Left hindlimb (tissue), 1 donor: ENCODE measurements at places on chromosomes 6 and 20.

DNA sequence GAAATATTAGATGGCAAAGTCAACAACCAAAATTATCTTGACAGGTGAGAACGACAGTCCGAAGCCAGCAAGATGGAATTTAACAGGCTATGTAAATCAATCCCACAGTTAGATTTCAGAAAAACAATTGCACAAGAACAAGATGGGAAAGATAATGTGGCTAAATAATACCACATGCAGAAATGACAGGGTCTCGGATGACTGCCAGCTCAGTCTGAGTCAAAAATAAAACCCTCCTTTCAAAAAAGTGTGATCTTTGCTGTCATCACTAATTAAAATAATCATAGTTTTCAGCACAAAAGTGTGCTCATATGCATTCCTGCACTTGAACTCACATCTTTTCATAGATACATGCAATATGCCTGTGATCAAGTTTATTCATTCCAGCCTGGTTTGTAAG, 25.9 kb downstream of the FOXQ1 start:
- no peak for DNase-seq

- no peak for DNase-seq
Observed at GRCh38 chr6:35304299-35304698, 6.7 kb downstream of the DEF6 start.

DNA sequence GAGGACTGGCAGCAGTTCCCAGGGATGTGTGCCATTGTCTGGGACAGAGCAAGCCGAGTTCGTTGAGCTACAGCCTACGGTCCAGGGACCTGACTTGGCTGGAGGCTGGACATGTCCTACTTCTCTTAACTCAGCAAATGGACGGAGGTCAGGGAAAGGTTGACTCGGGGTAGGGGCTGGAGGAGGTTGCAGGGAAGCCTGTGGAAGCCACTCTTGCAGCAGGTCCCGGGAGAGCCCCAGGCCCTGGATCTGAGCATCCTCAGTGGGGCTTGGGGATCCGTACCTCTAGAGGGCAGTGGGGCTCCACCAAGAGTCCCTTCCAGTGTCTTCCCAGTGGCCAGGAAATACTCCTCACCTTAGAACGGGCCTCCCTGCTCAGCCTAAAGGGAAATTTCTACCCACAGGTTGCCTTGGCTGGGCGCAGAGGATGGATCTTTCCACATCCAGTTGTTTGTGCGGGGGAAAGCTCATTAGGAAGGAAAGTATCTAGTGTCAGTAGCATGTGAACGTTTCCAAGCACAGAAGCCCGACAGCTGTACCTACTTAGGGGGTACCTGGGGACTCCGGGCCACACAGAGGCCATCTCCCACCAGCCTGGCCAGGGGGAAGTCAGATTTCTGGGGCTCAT, 170.2 kb downstream of the NFATC2 start:
- DNase-seq: peak; percentile 69

DNA sequence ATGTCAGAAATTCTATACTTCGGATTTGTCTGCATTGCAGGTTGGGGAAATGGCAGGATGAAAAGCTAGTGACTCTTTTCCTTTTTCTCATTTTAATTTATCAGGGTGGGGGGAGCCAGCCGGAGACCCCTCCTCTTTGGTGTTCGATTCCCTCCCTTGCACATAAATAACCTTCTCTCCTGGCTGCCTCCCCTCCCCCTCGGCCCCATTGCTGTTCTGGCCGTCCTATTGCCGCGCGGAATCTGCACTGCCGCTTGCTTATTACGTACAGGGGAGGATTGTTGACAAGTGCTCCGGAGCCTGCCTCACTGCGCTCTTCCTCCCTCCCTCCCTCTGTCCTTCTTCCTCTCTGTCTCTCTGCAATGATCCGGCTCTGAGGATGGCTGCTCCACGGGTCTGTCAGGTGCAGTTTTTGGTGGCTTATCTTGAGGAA, 154.7 kb downstream of the JARID2 start:
- peak; percentile 59 for DNase-seq

DNA sequence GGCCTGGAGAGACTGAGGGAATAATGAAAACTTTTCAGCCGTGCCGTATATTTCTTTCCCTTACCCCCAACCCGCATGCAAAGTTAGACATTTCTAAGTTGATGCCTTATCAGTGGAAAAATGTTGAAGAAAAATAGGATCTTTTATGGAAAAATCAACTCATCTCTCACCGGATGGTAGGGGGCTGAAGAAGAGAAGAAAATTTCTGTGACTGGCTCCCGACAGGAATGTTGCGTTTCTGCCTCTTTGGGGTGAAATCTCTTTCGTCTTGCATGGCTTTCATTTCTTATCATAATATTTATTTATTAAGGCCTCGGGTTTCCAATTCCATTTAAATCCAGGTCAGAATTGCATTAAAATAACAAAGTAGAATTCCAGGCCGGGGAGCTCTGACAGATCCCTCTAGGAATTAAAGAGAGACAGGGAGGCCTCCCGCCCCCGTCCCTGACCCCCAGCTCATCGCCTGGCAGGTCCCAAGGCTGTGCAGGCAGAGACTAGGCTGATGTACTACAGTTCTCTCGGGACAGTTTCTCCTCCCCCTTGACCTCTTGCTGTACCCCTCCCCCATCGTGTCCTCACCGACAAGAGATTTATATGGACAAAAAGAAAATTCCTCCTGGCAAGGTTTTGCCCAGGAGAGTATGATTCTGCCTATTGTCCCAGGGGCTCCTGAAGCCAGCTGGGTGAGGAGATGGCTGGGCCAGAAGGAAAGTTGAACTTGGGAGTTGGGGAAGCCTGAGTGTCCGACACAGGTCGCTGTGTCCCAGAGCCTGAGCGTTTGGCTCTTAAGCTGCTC, 1.3 kb downstream of the SCUBE3 start:
- no peak for DNase-seq

- DNase-seq: no peak
Observed at GRCh38 chr20:17928211-17928611, 40.4 kb downstream of the SNX5 start.

DNA sequence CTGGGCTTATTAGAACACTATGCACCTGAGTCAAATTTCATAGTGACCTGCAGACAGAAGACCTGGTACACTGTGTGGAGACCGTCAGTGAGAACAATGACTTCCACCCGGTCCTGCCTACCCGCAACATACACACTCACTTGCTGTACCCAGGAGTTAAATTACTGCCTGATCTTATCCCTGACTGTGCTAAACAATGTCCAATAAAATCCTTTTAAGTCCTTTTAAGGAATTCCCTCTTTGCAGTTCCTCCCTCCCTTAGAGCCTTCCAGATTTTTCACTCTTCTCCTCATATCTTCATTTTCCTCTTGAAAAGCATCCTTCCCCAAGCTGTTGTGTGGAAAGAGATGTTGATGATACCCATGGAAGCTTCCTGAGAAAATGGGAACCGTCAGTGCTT, 3.4 kb upstream of the KCNG1 start:
- DNase-seq: no peak

- DNase-seq: no peak
Observed at GRCh38 chr6:132937466-132937906, 123.1 kb downstream of the RPS12 start.

DNA sequence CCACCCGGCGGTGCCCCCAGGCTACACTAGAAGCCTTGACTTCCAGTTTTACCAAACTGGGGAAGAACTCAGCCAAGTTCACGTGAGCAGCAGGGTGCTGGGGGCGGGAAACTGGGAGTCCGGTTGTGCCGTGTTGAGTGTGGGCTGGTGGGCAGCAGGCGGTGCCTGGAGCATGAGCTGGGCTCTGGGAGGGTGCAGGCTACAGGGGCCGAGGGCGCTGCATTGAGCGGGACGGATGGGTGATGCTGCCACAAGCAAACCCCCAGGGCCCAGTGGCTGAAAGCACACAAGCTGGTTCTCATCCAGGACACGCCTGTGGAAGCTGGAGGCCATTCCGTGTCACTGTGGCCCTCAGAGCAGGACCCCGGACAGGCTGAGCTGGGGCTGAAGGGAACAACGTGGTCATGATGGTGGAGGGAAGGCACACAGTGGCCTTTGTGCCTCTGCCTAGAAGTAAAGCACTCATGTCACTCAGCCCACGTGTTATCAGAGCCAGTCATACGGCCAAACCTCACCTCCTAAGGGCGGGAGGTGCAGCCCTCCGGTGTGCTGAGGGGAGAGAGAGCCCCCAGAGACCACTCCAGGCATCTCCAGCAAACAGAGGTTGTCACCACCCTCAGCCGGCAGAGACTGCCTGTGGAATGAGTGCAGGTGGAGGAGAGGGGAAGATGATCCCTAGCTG, 29.5 kb downstream of the RBM38 start:
- no peak for DNase-seq

DNA sequence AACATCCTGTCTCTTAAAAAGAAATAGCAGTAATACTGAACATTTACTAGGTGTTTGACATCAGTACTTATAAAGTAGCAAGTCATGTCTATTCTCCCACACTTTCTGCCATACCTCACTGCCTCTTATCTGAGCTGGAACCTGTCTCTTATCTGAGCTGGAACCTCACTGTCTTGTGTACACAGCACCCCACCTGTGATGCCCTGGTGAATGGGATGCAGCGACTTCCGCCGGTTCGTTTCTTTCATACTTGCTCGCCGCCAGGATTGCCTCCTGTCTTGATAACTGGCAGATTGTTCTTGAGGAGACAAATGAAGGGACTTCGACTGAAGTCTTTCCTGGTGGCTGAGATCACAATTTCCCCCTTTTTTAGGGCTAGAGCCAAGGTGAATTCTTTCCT, 2.9 kb downstream of the DSN1 start:
- no peak for DNase-seq

- DNase-seq: peak; percentile 34
Observed at GRCh38 chr6:170096803-170097504, 193.9 kb downstream of the DLL1 start.

DNA sequence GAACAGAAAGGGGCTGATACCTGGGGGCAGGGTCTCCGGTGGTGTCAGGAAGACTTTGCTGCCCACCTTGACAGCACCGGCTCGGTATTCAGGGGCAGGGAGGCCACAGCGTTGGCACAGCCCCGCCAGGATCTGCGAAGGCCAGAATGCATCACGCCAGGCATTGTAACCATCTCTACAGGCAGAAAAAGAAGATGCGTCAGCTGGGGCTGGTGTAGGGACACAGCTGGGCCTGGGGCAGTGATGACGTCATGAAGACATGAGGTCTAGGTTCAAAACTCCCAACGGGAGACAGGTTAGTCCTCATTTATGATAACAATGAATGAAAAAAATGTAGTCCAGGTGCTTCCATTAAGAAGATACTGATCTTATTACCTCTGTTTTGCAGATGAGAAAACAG, 22.0 kb downstream of the ERGIC3 start:
- DNase-seq: no peak

GRCh38 chr6:7761051-7761450, 35.2 kb downstream of the BMP6 start:
- no peak for DNase-seq

- DNase-seq: no peak
Observed at GRCh38 chr6:85118233-85118632, 331.6 kb upstream of the NT5E start.

GRCh38 chr6:169885131-169885530, 133.7 kb downstream of the ERMARD start:
- DNase-seq: no peak

- no peak for DNase-seq
Observed at GRCh38 chr20:59393142-59393541, 92.7 kb downstream of the EDN3 start.

DNA sequence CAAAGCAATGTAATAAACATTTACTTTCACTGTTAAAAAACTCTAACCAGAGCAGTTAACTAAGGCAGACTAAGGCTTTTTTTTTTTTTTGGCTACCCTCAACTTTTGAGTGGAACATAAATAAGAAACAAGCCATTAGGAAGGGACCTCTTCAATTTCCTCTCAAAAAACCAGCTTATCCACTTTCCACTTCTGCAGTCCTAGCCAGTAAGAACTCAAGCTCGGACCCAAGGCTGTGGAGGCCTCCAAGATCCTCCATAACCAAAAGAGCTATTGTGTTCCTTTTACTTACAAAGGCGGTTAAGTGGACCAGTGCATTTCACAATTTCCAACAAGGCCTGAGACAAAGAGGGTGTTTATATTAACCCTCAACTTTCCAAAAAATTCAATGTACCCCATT, 5.3 kb downstream of the KCNK5 start:
- no peak for DNase-seq

- no peak for DNase-seq
Observed at GRCh38 chr6:13375360-13375878, 47.1 kb upstream of the TBC1D7 start.

- no peak for DNase-seq
Observed at GRCh38 chr6:136792095-136792409, 225 bp downstream of the MAP3K5 start.

- DNase-seq: no peak
Observed at GRCh38 chr6:154783229-154783628, 50.0 kb downstream of the SCAF8 start.

DNA sequence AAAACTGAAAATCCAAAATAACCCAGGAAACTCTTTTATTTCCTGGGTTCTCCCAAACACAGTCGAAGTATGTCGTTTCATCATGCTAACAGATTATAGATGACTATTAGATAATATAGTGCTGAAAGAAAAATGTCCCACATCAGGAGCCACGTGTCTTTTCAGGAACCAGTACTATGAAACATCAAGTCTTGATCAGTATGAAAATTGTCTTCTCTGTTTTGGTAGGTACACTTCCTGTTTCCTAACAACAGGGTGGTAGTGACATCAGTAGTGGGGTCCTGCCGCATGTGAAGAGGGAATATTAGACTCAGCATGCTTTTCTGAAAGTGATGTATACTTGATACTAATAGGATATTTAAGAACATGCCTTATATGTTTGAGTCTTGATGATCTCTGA, 136.7 kb downstream of the HIVEP1 start:
- no peak for DNase-seq

DNA sequence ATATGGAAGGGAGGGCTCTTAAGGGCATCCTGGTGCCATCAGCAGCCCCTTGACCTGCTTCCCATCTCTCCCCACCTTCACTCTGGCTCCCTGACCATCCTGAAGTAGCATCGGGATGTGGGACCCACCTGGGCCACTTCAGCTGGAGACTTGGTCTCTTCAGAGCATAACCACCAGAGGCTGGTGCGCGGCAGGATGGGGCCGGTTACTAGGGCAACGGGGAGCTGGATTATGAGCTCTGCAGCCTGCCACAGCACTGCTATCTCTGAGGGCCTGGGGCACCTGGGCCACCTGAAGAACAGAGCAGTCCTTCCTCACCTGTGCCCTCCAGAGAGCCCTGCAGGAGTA, 79.7 kb downstream of the SYNJ2 start:
- no peak for DNase-seq

- no peak for DNase-seq
Observed at GRCh38 chr20:51100617-51101016, 77.7 kb upstream of the KCNG1 start.

DNA sequence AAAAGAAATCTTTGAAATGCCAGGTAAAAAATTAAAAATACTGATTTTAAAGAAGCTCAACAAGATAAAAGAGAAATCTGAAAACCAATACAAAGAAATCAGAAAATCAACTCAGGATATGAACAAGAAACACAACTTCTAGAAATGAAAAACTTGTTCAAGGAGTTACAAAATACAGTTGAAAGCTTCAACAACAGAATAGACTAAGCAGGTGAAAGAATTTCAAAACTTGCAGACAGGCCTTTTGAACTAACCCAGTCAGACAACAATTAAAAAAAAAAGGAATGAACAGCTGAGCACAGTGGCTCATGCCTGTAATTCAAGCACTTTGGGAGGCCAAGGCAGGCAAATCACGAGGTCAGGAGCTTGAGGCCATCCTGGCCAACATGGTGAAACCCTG, 57.8 kb downstream of the PDSS2 start:
- DNase-seq: no peak

- DNase-seq: no peak
Observed at GRCh38 chr6:150734235-150734634, 131.3 kb upstream of the MTHFD1L start.
